Nucleus accumbens (tissue), 56 donors: ENCODE measurements at places on chromosomes 4 and X.

DNA sequence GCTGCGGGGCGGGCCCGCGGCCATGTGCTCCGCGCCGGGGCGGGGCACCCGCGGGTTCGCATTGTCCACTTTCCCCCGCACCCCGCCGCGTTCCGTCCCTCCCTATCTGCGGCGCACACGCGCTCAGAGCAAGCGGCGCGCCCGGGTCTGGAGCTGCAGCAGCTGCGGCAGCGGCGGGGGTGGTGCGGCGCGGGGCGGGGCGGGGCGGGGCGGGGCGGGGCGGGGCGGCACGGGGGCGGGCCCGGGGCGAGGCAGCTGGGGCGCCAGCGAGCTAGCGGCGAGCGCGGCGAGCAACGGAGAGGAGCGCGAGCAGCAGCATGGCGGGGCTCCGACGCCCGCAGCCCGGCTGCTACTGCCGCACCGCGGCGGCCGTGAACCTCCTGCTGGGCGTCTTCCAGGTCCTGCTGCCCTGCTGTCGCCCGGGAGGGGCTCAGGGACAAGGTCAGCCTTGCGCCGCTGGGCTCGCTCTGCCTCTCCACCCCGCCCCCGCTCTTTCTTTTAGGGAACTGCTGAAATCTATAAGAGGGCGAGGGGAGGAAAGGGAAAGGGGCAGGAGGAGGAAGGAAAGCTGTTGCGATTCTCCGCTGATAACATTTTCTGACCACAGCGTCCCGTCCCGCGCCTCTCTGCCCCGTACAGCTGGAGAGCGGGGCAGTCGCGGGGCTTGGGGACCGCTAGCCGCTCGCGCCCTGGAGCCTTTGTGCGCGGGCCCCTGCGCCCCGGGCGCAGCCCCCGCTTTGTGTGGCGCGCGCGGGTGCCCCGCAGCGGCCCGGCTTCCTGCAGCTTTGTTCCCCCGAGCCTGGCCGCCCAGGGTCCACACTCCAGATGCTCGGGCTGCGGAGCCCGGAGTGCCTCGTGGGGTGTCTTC lies at the start of gene TMEM131L:
TSS of gene TMEM131L (plus strand) at position 280 of the 868 bp plus-strand sequence. CDS start at position 318, 38 bp downstream.
- DNase-seq, result peak; percentile 76

DNA sequence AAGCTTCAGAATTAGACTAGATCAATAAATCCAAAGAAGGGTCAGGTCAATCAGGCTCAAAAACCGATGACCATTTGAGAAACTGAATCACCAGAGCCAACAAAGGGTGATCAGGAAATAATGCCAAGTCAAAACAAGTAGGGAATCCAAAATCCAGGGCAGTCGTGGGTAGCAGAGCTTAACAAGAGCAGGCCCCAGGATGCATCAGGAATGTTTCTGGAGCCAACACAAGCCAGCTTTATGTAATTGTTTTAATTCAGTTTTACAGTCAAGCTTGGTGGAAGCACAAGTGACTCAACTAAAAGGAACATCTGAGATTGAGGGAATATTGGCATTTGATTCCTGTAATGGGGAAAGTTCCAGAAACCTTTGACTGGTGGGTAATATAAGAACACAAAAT lies 237.9 kb upstream of the EDA2R start:
- DNase-seq, result no peak

DNA sequence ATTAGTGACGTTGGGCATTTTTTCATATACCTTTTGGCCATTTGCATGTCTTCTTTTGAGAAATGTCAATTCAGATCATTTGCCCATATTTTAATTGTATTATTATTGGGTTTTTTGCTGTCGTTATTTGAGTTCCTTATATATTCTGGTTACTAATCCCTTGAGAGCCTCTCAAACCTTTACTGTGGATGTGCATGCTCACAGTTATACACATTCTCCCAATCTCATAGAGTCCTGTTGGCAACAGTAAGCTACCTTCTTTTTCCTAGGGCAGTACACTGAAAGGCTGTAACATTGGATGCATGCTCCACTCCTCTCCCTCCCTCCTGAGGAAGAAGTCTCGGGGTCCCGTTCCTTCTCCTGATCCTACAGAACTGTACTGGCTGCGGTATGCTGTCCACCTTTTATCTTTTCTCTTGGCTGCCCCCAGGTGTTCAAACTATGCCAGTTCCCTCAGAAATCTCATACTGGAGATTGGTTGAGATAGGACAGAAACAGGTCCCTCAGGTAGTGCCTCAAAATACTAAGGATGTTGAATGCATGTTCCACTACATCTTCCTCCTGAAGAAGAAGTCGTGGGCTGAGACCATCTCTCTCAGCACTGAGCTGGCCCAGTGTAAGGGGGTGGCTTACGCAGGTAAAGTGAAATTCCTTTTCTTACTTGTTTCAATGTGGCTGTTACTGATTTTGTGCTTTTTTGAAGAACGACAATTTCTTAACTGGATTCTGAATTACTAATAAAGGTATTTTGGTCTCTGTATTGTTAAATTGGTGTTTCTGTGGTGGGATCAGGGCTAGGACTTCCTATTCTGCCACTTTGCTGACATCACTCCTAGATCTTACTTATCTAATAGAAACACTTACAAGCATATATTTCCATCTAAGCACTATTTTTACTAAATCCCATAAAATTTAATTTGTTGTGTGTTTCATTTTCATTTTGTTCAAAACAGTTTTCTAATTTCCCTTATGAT lies 145.4 kb upstream of the HUWE1 start:
- no peak for DNase-seq

GRCh38 chr4:53599632-53600031 lies 8.3 kb upstream of the LNX1 start:
- no peak for DNase-seq

GRCh38 chr4:169154121-169154520 lies 116.6 kb downstream of the SH3RF1 start:
- no peak for DNase-seq

- no peak for DNase-seq
Observed at GRCh38 chr4:38920677-38921076, 53.1 kb downstream of the FAM114A1 start.

- no peak for DNase-seq
Observed at GRCh38 chr4:75565481-75565880, 9.6 kb downstream of the ODAPH start.

- DNase-seq, result peak; percentile 81
Observed at GRCh38 chr4:102826890-102827673, at the start of gene UBE2D3. UBE2D3 (minus strand) TSS chr4:102827551; CDS start chr4:102826508, 1,043 bp downstream.
